Mesenchymal stem cell (in vitro differentiated cells and primary cell): ENCODE measurements at places on chromosomes 11 and 22.
A peak's percentile ranks its signal among the peaks of the same experiment; 100 is the strongest.

GRCh38 chr11:13346470-13346869 lies 68.9 kb downstream of the BMAL1 start:
- DNase-seq = no peak

- no peak for DNase-seq
Measured at GRCh38 chr11:14549891-14550290, 29.7 kb upstream of the PSMA1 start.

GRCh38 chr22:24867323-24868022 lies 61.5 kb downstream of the SGSM1 start:
- DNase-seq = no peak

- DNase-seq = no peak
Measured at GRCh38 chr11:81913793-81914192, 819.9 kb downstream of the FAM181B start.

- peak; percentile 71 for DNase-seq
Measured at GRCh38 chr11:64148226-64148916, 17.5 kb downstream of the MACROD1 start.

DNA sequence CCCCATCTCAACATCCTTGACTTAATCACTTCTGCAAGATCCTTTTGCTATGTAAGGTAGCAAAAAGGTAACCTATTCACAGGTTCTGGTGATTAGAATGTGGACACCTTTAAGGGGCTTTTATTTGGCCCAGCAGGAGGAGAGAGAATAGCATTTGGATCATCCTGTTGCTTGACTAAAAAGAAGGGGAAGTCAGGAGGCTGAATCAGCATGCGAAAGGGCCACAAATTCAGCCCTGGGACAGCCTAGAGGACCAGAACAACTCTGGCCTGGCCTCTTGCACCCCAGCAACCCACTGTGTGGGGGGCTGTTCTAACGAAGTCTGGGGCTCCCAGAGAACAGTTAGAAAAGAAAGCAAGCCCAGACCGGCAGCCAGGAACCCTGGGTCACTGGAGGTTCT lies 3.2 kb upstream of the HMOX1 start:
- no peak for DNase-seq

DNA sequence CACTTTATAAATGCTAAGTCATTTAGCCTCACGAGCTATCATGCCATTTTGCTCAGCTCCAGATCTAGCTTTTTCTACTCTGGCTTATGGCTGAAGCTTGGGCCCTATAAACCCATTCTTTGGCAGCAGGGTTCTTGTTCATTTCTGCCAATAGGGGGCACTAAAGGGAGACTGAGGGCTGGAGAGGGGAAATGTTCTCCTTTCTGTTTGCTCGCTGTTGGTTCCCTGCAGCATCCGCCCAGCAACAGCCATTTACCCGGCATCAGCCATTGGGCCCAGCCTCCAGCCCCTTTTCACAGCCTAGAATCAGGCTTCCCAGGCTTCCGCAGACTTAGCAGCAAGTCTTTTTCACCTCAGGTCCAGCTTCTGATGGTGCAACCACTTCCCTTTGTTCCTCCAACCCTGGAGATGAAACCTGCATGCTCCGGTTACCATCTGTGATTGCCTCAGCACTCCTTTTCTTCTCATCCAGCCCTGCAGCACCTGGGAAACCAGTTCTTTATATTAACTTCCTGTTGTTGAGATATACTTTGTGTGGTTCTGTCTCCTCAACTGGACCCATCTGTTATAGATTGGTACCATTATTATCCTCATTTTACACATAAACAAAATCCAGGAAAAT lies 4.2 kb upstream of the ME3 start:
- no peak for DNase-seq

DNA sequence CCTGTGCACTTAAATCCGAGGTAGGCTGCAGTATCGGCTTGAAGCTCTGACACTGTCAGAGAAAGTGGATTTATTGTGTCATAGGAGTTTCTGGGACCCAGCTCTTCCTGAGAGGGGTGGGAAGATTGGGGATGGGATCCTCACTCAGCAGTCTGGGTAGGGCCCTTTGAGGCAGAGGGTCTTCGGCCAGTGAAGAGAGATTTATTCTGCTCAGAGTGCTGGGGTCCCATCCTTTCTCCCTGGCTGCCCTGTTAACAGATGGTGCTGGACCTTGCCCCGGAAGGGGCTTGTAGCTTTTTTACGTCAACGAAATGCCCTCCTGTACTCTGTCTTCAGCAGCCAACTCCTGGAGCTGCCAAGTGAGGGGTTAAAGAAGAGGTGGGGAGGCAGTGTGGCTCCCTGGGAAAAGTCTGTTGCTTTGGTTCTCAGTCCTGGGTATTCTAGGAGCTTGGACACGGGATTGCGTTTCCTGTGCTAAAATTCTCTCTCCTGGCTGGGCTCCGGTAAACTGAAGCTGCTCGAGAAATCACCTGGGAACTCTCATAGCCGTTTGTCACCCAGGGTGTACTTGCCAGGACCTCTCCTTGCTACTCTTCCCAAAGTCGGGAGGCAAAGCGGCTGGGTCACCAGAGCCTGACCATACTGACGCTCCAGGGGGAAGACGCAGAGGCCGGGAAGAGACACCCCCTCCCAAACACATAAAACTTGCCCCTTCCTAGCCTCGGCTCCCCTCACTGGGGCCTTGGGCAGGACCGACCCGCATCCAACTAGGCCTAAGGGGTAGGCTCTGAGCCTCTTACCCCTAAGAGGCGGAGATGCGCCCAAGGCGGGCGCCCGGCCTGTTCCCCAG lies 806 bp upstream of the SMDT1 start:
- no peak for DNase-seq

DNA sequence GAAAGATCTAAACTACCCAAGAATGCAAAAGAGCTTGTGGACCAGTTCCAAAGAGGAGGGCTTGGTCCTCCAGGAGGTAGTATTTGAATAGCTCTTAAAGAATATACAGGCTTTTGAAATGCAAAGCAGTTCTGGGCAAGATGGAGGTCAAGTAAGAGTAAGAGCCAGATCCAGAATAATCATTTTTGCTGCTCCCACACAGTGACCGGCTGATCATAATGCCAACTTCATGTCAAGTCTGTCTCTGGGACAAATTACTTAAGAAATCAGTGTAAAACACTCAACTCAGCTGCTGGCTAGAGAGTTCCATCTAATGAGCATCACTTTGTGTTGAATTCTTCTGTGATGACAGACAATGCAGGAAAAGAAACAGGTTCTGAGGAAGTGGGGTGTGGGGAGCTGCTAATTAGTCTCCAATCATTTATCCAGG lies 250.9 kb upstream of the NARS2 start:
- no peak for DNase-seq

GRCh38 chr22:47125603-47126002 lies 363.2 kb downstream of the TBC1D22A start:
- peak; percentile 6 for DNase-seq

GRCh38 chr22:19619144-19620009 lies 94.9 kb upstream of the SEPTIN5 start:
- DNase-seq = no peak

- no peak for DNase-seq
Measured at GRCh38 chr11:6260207-6260726, 629 bp downstream of the CCKBR start.

DNA sequence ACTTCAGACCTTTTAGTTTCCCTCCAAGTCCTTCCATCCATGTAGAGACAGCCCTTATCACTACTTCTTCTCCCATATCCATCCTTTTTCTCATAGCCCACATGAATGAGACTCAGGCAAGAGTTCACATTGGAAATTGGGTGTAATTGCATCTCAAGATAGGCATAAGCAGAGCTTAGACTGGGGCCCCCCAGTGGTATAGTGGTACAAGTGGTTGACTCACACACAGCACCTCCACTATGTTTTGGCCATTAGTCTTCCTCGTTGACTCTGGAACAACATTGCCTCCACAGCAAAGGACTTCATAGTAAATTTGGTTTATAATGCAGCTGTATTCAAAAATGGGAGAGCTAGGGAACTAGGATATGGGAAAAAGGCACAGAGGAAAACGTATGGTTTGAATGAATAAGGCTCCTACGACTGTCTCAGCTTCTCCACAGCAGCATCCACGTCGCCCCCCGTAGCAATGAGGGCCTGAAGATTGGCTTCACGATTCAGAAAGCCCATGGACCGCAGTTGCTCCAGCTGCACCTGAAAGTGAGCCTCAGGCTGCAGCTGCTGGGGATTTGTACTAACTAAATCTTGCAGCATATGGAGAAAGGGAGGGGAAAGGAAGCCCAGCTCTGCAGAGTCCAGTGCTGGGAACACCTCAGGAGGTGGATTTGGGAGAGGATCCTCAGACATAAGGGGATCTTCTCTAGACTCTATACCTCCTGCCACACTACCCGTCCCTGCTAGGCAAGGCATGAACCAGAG lies 2.4 kb downstream of the UBQLN3 start:
- DNase-seq = no peak

- DNase-seq = peak; percentile 9
Measured at GRCh38 chr11:39732001-39732400, 1727.5 kb downstream of the LRRC4C start.

DNA sequence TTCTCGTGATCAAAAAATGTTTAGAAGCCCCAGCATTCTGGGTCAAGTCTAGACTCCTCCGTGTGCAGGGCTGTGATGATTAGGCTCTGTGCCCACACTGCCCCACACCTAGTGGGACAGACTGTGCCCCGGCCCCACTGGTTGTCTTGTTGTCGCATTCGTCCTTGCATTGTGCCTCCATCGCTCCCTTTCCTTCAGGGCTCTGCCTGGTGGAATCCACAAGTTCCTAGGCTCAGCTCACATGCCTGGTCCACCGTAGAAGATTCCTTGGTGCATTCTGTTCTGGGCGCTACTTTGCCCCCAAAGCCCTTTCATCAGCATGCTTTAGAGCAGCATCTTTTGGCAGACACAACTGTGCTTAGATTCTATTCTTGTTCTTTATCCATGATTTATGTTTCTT lies 23.5 kb upstream of the THY1 start:
- no peak for DNase-seq

- peak; percentile 99 for DNase-seq
Measured at GRCh38 chr11:10454878-10455631, at the start of gene AMPD3. TSS of gene AMPD3 (plus strand) at chr11:10455264. CDS start at chr11:10461520, 6,256 bp downstream.

GRCh38 chr22:38248280-38248679 lies 24.5 kb downstream of the TMEM184B start:
- no peak for DNase-seq

DNA sequence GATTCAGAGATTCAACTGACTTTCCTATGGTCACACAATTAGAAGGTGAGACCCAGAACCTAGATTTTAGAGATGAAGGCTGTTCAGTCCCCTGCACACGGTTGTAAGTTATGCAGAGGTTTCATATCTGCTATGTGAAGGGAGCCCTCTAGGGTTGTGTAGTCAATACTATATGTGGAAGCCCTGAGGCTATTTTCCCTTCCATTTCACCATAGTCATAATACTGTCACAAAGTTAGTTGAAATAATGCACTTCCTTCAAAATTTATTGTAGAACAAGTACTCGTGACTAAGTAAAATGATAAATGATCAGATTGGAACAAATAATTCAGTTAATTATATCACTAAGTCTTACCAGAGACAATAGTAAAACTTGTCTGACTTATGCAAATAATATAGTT lies 48.8 kb downstream of the ENDOD1 start:
- peak; percentile 38 for DNase-seq

DNA sequence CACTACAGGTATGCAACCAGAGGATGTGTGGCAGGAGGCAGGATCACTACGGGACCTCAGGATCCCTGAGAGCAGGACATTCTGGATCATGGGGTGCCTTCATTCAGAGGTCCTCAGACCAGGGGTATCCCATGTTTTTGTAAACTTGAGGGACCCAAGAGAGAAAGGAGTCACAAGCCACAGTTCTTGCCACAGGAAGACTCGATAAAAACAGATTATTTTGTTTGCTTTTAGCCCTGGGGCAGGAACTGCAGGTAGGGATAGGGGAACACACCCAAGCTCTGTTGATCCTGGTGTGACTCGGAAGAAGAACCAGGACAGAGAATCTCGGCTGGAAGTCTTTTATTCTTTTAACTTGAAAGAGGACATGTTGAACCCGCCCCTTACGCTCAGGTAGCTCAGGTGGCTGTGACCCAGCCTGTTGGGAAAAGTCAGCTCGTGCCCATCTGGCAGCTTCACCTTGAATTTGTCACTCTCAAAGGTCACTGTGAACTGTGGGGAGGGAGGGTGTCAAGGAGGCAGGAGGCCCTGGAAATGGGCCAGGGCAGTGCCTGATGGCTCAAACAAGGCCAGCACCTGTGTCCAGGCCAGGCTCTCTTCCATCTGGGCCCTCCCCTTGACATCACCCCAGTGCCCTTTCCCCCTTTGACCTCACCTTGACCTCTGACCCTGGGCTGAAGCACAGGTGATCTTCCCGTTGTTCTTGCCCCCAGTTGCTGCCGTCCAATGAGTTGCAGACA lies 9.8 kb downstream of the LGALS2 start:
- DNase-seq = no peak

DNA sequence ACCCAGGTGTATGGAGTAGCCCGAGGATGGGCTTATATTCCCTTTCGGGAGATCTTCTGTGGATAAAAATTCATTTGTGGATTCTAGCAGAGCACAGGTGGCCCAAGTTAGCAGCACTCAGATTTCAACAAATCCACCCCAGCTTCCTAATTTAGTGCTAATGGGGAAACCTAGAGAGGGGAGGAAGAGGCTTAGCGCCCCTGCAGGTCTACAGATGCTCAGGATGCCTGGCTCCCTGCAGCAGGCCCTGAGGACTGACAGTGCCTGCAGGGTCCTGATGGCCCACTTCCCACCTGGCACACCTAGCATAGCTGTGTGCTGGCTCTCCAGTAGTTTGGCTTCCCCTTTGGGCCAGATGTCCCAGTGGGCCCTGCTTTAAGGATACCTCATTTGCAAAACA lies 6.5 kb downstream of the DGAT2 start:
- DNase-seq = no peak

DNA sequence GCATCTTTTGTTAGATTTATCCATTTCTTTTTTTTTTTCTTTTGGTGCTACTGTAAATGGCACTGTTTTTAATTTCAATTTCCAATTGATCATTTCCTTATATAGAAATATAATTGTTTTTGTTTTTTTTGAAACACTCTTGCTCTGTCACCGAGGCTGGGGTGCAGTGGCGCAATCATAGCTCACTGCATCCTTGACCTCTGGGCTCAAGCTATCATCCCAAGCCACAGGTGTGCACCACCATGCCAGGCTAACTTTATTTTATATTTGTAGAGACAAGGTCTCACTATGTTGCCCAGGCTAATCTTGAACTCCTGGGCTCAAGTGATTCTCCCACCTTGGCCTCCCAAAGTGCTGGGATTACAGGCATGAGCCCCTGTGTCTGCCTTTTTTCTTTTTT lies 16.4 kb downstream of the FRMD8 start:
- DNase-seq = no peak

GRCh38 chr22:47553436-47553835 lies 791.0 kb downstream of the TBC1D22A start:
- no peak for DNase-seq

DNA sequence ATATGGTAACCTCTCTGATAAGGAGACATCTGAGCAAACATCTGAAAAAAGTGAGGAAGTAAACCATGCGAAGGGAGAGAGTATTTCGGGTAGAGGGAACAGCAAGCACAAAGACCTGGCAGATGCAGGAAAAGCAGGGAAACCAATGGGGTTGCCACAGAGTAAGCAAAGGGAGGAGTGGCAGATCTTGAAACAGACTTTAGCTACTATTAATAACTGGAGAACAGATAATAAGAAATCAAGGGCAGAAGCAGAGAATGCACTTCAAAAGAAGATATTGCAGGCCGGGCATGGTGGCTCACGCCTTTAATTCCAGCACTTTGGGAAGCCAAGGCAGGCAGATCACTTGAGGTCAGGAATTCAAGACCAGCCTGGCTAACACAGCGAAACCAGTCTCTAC lies 18.1 kb downstream of the MRTFA start:
- no peak for DNase-seq
